Renal pelvis (tissue), 12 donors: ENCODE measurements at places on chromosomes 4 and X. TPM values are rescaled to one million over a fixed set of nuclear protein-coding genes. Genes with fewer than 3 reads are reported as not detected.

FRMPD4 gene
- 0.09 TPM for polyA plus RNA-seq

DNA sequence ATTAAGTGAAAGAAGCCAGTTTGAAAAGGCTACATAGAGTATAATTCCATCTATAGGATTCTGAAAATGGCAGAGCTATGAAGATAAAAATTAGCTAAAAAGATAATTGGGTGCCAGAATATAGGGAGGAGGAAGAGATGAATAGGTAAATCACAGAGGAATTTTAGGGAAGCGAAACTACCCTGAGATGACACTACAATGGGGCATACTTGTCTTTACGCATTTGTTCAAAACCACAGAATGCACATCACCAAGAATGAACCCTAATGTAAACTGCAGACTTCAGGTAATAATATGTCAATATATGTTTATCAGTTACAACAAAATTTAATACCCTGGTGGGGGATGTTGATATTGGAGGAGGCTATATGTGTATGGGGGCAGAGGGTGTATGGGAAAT, 1342.9 kb downstream of the ADGRL3 start:
- no peak for DNase-seq

GRCh38 chrX:34653811-34654210, 3.3 kb downstream of the TMEM47 start:
- DNase-seq, result no peak

DNA sequence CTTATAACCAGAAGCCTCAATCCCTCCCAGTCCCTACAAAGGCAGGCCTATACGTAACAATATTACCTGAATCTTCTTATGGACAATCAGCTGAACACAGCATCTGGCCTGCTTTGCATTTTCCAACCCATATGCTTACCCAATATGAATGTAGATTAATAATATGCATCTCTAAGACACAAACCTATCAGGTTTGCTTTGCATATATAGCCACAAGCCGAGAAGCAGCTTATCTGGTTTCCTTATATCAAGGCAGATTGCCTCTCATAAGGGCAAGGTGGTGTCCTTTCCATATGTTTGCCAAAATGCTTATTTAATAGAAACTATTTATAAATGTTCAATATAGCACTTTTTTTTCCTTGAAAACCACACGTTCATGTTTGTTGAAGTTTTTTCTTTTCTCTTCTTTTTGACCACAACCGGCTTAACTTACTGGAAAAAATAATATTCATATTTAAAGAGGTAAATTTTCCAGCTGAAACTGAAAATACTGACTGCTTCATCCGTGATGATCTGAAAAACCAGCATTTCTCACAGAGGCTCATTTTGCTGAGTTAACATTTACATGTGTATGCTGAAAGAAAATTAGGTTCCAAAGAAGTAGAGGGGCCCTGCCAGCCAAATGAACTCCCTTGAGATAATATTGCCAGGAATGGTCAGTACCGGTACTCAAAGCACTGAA, 3.8 kb downstream of the IL21 start:
- DNase-seq, result no peak

DNA sequence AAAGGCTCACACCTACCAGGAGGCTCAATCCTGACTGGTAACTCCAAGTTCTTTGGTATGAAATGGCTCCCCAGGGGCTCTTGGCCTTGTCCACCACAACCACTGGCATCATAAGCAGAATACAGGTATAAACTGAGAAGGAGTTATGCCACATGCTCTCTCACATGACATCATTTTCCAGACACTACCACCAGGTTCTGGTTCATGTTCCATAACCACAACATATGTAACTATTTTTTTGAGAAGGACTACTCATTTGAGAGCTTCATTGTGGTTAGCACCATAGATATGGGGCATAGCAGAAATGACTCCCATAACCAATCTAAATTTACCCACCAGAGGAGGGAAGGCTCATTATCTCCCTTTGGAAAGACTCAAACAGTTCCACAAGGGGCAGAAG, 19.6 kb downstream of the PRDM5 start:
- DNase-seq, result no peak

NEXMIF gene
- polyA plus RNA-seq, result 2.2 TPM
